ENCODE measurements at places on chromosomes 12 and 14. TPM values are rescaled to one million over a fixed set of nuclear protein-coding genes. Genes with fewer than 3 reads are reported as not detected.

DAO gene
- not detected for total RNA-seq

KRT6C gene
- total RNA-seq, result not detected

RPAP3 gene
- total RNA-seq, result 29.0 TPM

ERH gene
- total RNA-seq, result 89.6 TPM

GPR162 gene
- 35.4 TPM for total RNA-seq

AACS gene
- total RNA-seq, result 25.1 TPM

FGD4 gene
- total RNA-seq, result 103 TPM

AMN gene
- 0.33 TPM for total RNA-seq

FOXN4 gene
- total RNA-seq, result 3.4 TPM

PROX2 gene
- total RNA-seq, result not detected

FAM181A gene
- total RNA-seq, result not detected

RAB5B gene
- 84.3 TPM for total RNA-seq

SLC38A4 gene
- 0.88 TPM for total RNA-seq

TDP1 gene
- total RNA-seq, result 39.7 TPM

LRP1-AS gene
- total RNA-seq, result 3.4 TPM

FZD10 gene
- total RNA-seq, result 4.5 TPM

PAPLN gene
- total RNA-seq, result 7.0 TPM

ACIN1 gene
- 155 TPM for total RNA-seq

ZC3H14 gene
- 114 TPM for total RNA-seq

ADAM21 gene
- total RNA-seq, result not detected

NOXRED1 gene
- 1.6 TPM for total RNA-seq

HCAR3 gene
- total RNA-seq, result 2.1 TPM

HSPA2 gene
- 16.5 TPM for total RNA-seq

BICDL1 gene
- 24.7 TPM for total RNA-seq

LMO3 gene
- total RNA-seq, result 31.8 TPM

USP30 gene
- 32.4 TPM for total RNA-seq

SIX1 gene
- 11.8 TPM for total RNA-seq

PTPN11 gene
- total RNA-seq, result 91.2 TPM

TMEM260 gene
- 40.3 TPM for total RNA-seq

NPFF gene
- not detected for total RNA-seq

PYM1 gene
- total RNA-seq, result 20.8 TPM

RNASE3 gene
- not detected for total RNA-seq

NGB gene
- total RNA-seq, result 1.4 TPM

LMNTD1 gene
- not detected for total RNA-seq

RAPGEF3 gene
- 13.6 TPM for total RNA-seq

PTCSC3 gene
- not detected for total RNA-seq

KCNK13 gene
- 1.4 TPM for total RNA-seq

CPNE6 gene
- 5.9 TPM for total RNA-seq

CCDC198 gene
- not detected for total RNA-seq

POTEM gene
- not detected for total RNA-seq

ACRBP gene
- total RNA-seq, result 0.49 TPM
